ENCODE measurements at places on chromosomes 11 and 22. TPM values are rescaled to one million over a fixed set of nuclear protein-coding genes. Genes with fewer than 3 reads are reported as not detected.

MYEOV gene
- total RNA-seq, result not detected

KCNK7 gene
- total RNA-seq, result 1.1 TPM

OTOG gene
- total RNA-seq, result not detected

OR8G1 gene
- not detected for total RNA-seq
